ENCODE measurements at places on chromosomes 3 and 15.

DNA sequence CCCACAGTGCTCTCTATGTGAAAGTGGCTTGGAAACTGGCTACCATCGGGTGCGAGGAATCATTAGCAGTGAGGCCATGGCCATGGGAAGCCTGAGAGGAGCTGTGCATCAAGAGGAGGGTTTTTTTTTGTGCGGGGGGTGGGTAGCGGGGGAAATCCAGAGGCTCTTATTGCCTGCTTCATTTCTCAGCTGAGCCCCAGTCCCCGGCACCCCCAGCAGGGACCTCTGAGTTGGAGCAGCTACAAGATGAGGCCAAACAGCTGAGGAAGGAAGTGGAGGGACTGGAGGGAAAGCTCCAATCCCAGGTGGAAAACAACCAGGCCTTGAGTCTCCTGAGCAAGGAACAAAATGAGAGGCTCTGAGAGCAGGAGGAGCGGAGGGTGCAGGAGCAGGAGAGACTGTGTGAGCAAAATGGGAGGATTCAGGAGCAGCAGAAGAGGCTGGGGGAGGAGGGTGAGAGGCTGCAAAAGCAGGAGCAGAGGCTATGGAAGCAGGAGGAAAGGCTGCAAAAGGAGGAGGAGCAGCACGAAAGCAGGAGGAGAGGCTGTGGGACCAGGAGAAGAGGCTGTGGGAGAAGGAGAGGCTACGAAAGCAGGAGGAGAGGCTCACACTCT lies 76.7 kb downstream of the ADAMTS7 start:
- no peak for DNase-seq

- DNase-seq, result no peak
Measured at GRCh38 chr15:33200444-33200843, 5.9 kb upstream of the FMN1 start.

- no peak for DNase-seq
Measured at GRCh38 chr3:185175370-185175987, 22.6 kb upstream of the C3orf70 start.

DNA sequence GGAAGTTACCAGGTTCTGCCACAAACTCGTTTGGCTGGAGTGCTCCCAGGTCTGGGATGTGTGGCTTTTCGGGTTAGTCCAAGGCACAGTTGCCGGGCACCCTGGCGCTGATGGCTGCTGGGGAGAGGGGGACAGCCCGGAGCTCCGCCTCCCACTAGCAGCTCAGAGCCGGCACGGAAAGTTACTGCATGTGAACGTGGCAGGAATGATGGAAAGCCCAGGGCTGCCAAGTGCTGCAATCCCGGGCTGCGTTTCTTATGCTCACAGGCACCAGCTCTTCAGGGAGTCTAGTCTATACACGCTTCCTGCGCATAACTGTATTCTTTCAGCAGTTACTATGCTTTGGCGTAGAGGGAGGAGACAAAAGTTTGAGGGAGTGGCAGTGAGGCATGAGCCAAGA lies 141.8 kb upstream of the ICE2 start:
- no peak for DNase-seq

DNA sequence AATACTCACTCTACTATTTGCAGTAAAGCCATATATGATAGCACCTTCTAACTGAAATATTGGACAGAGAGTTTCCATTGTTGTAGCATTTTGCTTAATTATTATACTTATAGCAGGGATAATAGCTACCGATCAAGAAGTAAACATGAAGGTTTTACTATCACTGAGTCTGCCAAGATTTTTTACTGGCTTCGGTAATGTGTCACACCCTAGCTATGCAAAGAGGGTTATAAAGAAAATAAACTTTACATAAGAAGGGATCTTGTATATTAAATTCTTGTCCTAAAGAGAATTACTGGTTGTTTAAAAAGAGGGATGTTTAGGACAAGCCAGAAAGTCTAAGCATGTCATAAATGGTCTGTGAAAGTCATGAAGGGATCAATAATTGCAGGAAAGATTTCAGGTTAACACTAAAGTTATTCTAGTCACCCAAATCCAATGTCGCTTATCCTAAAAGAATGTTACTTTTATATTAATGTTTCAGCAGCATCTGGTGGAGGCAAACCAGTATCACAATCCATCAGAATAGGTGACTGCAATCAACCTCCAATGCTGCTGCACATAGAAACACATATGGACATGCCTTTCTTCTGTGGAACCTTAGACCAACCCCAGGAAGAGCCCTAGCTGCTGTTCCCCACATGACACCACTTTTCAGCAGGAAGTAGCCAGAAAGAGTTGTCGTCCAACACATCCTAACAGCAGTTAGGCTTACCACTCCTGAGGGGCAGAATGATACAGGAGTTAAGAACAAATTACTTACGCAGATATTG lies 62.7 kb upstream of the GK5 start:
- no peak for DNase-seq

DNA sequence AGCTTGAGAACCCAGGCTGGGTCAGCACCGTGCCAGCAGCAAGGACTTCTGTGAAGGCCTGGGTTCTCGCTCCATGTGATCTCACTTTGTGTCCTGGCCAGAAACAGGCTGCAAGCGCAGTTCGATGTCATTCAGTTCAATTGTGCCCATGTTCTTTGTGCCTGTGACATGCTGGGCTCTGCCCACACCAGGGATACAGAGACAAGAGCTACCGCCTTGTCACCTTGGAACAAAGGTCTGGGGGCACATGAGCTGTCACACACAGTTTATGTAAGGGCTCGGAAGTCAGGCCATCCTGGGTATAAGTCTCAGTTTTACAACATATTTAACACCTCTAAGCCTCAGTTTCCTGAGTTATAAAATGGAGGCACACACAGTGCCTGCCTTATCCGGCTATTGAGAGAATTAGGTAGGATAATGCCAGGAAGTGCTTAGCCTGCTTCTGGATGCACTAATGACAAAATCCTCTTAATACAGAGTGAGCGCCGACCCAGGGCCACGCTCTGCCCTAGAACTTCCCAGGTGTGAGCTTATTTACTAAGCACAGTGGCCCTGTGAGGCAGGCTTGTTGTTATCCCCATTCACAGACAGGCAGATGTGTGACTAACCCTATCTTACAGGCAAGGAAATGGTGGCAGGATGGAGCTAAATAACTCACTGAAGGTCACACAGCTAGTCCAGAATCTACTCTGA lies 50.4 kb upstream of the LIMD1 start:
- DNase-seq, result no peak

All from NCI-H146 (cell line).